ENCODE measurements at places on chromosomes 7 and 10.

GRCh38 chr7:148794476-148794875, 89.6 kb downstream of the EZH2 start:
- no peak for DNase-seq

DNA sequence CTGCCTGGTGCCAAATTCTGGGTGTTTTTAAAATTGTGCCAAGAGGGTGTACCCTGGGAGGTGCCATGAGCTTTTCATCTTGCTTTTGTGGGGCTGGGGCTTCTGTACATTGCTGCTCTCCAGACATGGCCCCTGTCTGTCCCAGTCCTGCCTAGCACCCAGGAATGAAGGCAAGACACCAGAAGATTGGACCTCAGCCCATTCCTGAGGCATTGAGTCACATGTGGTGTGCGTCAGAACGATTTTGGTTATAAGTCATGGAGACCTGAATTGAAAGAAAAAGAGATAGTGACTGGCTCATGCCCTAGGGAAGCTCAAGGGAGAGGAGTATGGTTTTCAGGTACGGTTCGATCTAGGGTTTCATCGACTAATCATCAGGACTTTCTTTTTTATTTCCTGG, 493.2 kb downstream of the TYW1 start:
- no peak for DNase-seq

- DNase-seq: no peak
These were observed 85.6 kb downstream of the ST8SIA6 start for GRCh38 chr10:17368708-17369272.

GRCh38 chr7:9097565-9098060, 664.2 kb downstream of the NXPH1 start:
- no peak for DNase-seq

- DNase-seq: no peak
These were observed 66.5 kb downstream of the PPP1R9A start for GRCh38 chr7:94973844-94974243.

GRCh38 chr7:114450431-114450830, 35.8 kb downstream of the FOXP2 start:
- no peak for DNase-seq

- no peak for DNase-seq
These were observed 94.1 kb downstream of the GRM8 start for GRCh38 chr7:127158659-127159058.

GRCh38 chr7:123154231-123154860, 45.4 kb downstream of the SLC13A1 start:
- DNase-seq: peak; percentile 70

- no peak for DNase-seq
These were observed 14.3 kb downstream of the GRK5 start for GRCh38 chr10:119221666-119222065.

- DNase-seq: no peak
These were observed 27.4 kb downstream of the PILRA start for GRCh38 chr7:100400656-100401055.

- DNase-seq: peak; percentile 19
These were observed 52.2 kb upstream of the MKI67 start for GRCh38 chr10:128178302-128178958.
